ENCODE measurements at places on chromosomes 1 and 21.

- DNase-seq, result no peak
These were observed 60.8 kb upstream of the PRRC2C start for GRCh38 chr1:171424494-171424893.

DNA sequence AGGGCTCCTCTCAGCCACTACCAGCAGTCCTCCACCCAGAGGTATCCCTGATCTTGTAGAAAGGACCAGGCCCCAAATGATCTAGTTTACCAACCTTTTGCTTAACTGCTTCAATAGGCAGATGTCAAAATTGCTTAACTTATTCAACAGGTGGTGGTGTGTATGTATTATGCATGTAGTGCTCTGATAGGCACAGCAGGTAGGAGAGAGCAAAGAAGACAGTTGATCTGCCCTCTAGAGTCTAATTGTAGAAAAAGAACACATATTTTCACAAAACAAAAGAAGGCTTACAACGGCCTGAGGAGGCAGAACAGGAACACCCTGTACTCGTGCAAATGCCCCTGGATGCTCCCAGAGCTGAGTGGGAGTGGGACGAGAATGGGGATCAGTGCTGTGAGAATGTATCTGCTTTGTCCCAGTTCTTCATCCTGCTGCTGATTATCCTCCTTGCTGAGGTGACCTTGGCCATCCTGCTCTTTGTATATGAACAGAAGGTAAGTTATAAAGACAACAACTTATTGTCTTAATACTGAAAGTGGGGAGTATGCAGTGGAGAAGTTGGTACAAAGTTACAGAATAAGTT lies 21.1 kb downstream of the CD53 start:
- no peak for DNase-seq

DNA sequence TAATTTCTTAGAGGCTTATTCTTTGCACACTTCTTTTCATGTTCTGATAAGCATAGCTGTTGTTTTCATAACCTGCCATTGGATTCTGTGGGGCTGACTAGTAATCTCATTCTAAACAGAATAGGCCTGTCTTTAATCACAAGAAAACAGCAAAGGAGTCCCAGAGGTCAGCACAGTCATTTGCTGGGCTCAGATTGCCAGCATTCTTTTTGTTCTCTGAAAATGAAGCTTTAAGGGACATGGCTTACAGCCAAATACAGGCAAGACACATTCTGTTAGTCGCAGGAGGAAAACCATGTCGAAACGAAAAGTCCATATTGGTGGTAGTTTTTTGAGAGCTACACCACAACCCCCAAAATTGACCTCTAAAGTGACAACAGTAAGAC lies 75.0 kb downstream of the MRPS6 start:
- DNase-seq, result no peak

- no peak for DNase-seq
These were observed 1.0 kb downstream of the ANKRD65 start for GRCh38 chr1:1419813-1420653.

DNA sequence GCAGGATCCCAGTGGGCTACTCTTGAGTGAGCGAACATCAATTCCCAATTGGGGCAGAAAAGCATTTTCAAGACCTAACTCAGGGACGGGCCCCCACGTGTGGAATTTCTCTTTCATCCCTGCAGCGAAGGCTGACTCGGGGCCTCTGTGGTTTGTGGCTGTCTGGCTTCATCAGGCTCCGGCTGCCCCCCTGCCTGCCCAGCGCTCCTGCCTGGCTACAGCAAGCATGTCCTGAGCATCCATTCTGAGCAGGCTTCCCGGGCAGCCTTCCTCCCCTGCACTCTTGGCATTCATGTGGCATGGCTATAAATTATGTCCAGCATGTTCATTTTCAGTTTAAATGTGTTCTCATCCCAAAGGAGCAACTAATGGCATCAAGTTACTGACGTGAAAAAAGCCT lies 588.1 kb downstream of the KIF26B start:
- DNase-seq, result peak; percentile 2

- no peak for DNase-seq
These were observed 107.9 kb downstream of the SPSB1 start for GRCh38 chr1:9400425-9401079.

DNA sequence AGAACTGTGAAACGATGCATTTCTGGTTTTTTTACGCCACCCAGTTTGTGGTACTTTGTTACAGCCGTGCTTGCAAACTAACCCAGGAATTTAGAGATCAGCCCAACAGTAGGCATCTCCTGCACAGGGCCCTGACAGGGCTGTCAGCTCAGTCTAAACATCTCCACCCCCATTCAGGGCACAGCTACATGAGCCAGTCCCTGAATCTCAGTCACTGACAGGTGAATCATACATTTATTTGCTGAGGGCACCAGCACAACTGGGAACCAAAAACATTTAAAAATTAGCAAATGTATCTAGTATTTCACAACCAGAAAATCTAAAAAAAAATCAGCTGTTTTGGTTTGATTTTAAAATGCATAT lies 30.7 kb downstream of the PRDX6 start:
- no peak for DNase-seq

GRCh38 chr1:25688390-25689119 lies 72.0 kb downstream of the MAN1C1 start:
- no peak for DNase-seq

DNA sequence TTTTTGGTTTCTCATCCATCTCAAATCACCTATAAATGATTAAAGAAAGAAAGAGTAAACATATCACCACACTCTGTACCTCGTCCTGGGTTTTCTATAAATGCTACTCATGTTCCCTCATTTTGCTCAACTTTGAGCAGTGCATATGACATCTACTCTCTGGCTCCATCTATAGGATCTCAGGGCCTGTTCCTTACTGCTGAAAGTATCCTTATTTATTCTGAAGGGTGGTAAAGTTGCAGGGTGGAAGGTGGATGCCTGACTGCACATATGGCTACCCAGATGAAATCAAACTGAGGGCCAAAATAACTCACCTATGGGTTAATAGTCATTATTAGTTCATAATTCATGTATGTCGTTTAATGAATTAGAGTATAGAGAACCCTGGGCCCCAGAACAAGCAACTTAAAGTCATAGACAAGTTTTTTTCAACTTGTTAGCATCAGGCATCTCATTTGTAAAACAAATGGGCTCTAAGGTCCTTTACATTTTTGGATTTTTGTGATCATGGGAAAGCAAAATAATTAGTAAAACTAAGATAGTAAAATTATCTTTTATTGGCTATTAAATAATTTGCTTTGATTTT lies 46.5 kb downstream of the NCF2 start:
- no peak for DNase-seq

DNA sequence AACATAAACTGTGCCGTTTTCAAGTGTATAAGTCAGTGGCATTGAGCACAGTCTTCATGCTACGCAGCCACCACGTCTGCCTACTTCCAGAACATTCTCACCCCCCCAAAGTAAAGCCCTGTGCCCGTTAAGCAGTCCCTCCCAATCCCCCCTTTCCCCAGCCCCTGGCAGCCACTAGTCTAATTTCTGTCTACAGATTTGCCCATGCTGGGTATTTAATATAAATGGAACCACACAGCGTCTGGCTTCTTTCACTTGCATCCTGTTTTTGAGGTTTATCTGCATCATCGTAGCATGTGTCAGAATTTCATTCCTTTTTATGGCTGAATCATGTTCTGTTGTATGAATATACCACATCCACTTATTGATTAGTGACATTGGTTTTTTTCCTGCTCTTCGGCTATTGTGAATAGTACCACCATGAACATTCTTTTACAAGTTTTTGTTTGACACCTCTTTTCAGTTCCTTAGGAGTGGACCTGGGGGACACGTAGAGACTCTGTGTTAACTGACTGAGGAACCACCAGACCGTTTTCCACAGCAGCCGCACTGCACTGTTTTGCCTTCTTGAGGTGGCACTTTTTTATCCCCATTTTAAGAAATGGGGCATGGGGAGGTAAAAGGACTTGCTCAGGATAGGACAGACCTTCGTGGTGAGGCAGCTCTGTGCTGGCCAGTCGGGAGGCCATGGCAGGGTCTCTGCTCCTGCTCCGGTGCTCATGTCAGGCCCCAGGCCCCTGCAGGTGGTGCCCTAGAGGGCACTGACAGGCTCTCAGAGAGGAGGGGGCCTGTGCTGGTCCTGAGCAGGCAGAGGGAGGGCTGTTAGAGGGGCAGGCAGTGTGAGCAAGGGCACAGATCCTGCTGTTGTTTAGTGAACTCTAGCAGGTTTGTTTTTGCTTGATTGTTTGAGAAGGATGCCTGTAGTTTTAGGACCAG lies 123.8 kb downstream of the PCBP3 start:
- DNase-seq, result no peak

GRCh38 chr1:87833166-87833565 lies 504.5 kb downstream of the LMO4 start:
- no peak for DNase-seq

DNA sequence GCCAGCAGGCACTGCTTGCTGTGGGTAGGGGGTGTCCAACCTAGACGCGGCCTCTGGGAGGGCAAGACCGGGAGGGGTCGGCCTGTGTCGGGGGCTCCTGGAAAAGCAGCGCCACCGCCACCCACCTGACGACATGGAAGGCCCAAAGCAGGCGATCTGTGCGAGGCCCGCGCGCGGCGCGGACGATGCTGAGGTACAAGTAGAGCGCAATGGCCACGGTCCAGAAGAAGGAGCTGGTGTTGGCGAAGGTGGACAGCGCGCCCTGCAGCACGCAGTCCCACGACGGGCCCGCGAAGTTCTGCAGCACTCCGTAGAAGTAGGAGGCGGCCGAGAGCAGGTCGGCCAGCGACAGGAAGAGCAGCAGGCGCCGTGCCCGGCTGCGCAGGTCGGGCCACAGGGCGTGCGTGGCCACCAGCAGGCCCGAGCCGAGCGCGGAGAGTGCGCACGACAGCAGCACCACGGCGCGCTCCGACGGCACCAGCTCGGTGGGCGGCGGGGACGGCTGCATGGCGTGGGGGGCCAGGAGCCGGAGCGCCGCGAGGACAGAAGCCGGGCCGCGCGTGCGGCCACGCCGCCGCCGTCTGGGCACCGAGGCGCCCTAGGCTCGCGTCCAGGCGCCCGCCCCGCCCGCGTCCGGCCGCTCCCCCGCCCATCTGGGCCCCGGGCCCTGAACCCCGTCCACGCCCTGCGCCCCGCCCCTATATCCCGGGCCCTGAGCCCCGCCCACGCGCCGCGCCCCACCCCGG lies at the start of gene GPR157:
Gene GPR157, minus strand, starts transcription at position 583 of the 746 bp plus-strand sequence. Its CDS starts 75 bp downstream, at position 508.
- no peak for DNase-seq

DNA sequence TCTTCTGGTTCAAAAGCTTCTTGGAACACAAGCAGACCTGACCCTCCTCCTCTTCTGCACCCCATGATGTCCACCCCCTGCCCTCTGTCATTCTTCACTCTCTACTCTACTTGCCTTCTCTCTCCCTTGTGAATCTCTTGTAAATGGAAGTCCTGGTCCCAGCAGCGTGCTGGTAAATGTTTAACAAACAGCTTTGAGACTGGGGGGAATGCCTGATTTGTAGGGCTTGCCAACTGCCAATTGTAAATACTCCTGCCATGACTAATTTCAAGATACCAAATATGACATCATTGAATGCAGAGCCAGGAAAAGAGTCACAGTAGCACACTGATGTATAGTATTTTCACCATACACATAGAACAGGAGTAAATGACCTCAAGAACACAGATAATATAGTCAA lies 40.9 kb upstream of the LRRN2 start:
- DNase-seq, result no peak

DNA sequence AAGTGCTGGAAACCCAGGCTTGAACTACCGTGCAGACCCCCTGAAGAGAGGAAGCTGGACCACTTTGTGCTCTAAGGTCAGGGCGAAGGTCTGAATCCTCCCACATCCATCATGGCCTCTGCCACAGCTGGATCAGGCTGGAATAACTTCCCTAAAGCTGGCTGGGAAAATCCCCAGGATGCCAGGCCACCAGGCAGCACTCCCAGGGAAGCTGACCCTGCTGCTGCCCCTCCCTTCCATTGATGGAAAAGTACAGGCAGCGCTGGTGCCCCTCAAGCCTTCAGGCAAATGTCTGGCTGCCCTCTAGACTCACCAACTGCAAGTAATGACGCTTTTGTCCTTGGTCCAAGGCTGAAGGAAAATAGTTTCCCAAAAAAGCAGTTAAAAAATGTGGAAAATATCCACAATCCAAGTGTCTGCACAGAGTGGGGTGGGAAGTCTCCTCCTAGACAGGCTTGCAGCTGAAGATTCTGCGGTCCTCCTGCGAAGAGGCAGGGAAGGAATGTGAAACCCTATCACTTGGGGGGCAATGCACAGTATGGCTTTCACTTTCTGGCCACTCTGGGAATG lies 39.9 kb upstream of the TSPAN2 start:
- no peak for DNase-seq
